Hematopoietic multipotent progenitor cell treated with erythropoietin and hydrocortisone succinate and interleukin-3 and kit ligand, for 4 days (in vitro differentiated cells): ENCODE measurements at places on chromosomes 5 and 9.

GRCh38 chr5:74594137-74595040, 46.1 kb downstream of the ENC1 start:
- peak; percentile 28 for DNase-seq

- DNase-seq = peak; percentile 82
Measured at GRCh38 chr9:137745541-137745991, 126.8 kb downstream of the EHMT1 start.

DNA sequence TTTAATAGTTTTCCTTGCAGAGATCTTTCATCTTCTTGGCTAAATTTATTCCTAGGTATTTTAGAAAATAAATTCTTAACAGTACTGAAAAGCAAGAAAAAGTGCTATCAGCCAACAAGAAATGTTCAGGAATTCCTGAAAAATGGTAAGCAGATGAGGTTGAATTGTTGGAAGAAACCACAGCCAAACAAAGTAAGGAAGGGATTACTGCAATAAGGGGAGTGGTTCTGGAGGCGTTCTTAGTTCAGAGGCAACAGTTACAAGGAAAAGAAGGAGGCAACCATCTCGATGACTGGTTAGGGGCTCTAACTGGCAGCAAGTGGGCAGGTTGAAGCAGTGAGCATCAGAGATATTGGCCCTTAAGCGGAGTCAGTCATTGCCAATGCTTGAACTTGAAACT, 12.8 kb upstream of the OR13J1 start:
- no peak for DNase-seq

DNA sequence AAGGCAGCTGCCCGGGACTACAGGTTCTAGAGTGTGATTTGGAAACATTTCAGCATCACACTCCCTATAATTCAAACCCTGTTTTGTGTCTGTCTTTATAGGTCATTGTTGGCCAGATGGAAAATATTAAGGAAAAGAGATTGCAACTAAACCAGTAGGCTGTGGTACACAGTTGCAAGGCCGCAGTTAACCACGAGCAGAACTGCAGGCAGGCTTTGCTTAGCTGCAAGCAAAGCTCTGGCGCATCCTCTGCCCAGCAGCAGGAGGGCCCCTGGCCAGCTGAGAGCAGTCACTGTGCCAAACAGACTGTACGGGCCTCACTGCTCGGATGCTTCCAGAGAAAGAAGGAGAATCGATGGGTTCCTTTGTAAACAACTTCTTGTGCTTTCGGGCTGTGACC, 204.5 kb downstream of the DENND1A start:
- no peak for DNase-seq

- DNase-seq = no peak
Measured at GRCh38 chr9:92734931-92735635, 29.6 kb downstream of the BICD2 start.

DNA sequence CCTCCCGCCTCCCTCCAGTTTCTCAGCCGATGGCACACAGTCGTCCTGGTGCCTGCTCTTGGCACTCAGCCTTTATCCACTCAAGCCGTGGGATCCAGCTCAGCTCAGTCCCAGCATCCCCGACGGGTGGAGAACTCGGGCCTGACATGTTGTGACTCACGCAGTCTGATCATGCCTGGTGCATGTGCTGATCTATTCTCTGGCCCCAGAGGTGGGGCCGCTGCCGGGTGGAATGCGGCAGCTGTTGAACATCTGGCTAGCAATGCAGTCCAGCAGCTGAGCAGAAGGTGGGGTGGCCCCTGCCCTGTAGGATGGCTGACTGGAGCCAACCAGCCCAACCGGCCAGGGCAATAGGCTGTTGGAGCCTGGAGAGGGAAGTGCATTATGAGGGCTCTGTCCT, 1.7 kb upstream of the AIF1L start:
- DNase-seq = no peak

GRCh38 chr5:177591690-177592009, 353 bp upstream of the TMED9 start:
- DNase-seq = no peak

DNA sequence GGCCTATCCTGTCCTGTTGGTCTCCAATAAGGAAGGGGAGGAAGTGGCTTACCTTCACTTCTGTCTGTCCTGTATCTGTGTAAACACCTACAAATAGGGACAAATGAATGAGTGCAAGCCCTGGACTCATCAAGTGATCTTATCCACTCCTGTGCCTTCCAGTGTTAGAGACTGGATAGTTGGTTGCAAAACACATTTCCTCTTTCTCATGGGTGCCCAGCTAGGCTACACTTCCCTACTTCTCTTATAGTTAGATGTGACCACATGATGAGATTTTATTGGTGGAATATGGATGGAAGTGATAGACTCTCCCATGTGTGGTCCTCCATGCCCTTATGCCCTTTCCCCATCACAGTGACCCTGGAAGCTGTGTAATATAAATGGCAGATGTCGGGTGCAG, 16.9 kb upstream of the PFDN1 start:
- peak; percentile 43 for DNase-seq

- DNase-seq = no peak
Measured at GRCh38 chr5:6572086-6572824, 60.6 kb downstream of the NSUN2 start.

- DNase-seq = peak; percentile 55
Measured at GRCh38 chr9:116494815-116495634, 192.1 kb upstream of the TRIM32 start.

GRCh38 chr5:1516615-1517601, 6.9 kb downstream of the LPCAT1 start:
- no peak for DNase-seq

GRCh38 chr9:108811944-108812343, 43.8 kb downstream of the ACTL7B start:
- no peak for DNase-seq

- DNase-seq = no peak
Measured at GRCh38 chr5:11518676-11519075, 385.6 kb downstream of the CTNND2 start.

GRCh38 chr9:26809795-26810194, 82.8 kb downstream of the CAAP1 start:
- no peak for DNase-seq

- no peak for DNase-seq
Measured at GRCh38 chr5:166602271-166602670, 1689.2 kb upstream of the WWC1 start.

DNA sequence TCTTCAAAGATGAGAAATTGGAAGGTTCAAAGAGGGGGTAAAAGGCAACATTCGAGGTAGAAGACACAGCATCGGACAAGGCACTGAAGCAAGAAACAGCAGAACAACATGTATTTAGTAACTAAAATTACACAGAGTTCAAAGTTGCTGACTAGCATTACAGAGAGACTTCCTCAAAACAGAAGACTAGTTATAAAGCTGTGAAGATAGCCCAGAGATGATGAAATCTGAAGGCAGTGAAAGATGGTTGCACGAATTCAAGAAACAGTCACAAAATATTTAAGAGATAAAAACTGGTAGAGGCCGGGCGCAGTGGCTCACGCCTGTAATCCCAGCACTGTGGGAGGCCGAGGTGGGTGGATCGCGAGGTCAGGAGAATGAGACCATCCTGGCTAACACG, 16.3 kb downstream of the MAPKAP1 start:
- peak; percentile 56 for DNase-seq

- peak; percentile 45 for DNase-seq
Measured at GRCh38 chr5:135395866-135396265, 3.2 kb downstream of the MACROH2A1 start.

- no peak for DNase-seq
Measured at GRCh38 chr9:136060671-136061371, 34.3 kb downstream of the NACC2 start.

DNA sequence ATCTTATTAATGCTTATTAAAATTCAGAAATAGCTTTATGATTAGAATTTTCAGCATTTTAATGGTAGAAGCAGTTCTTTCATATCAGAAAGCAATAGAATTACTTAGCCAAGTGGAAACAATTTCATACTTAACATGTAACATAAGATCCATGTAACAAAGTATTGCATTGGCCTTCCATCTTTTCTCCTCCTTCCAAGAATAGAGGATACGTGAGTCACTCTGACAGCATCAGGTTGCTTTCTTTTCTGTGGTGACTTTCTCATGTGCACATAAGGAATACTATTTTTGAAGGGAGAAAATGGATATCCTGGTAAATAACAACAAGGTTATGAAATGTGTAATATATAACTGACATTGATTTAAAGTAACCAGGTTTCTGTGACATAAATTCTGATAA, 272.2 kb downstream of the ANXA1 start:
- DNase-seq = no peak

GRCh38 chr9:3262826-3263529, 262.8 kb downstream of the RFX3 start:
- DNase-seq = no peak

DNA sequence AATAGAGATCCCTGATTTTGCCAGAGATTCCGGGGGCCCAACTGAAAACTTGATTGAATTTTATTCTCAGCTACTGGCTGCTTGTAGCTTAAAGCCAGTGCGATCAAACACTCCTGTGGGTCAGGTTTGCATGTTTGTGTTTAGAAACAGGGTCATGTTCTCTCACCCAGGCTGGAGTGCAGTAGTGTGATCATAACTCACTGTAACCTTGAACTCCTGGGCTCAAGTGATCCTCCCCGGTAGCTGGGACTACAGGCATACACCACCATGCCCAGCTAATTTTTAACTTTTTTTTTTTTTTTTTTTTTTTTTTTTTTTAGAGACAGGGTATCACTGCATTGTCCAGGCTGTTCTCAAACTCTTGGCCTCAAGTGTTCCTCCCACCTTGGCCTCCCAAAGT, 66.6 kb downstream of the LRRC70 start:
- no peak for DNase-seq

DNA sequence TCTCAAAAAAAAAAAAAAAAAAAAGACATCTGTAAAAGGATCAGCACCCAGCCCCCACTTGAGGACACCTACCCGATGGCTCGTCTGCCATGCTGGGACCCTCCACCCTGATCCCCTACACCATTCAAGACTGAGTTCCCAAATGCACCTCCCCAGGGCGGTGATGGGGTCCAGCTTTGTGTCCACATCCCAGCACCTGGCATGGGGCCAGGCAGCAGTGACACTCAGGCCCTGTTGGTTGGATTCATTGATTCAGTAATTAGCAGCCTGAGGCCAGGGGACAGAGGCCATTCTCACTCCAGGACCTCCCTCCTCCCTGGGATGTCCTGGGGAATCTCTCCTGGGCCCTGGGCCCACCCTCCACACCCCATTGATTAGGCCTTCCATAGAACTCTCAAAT, 88.8 kb upstream of the RUFY1 start:
- DNase-seq = no peak

GRCh38 chr9:129160712-129161533, 17.1 kb downstream of the IER5L start:
- DNase-seq = no peak

DNA sequence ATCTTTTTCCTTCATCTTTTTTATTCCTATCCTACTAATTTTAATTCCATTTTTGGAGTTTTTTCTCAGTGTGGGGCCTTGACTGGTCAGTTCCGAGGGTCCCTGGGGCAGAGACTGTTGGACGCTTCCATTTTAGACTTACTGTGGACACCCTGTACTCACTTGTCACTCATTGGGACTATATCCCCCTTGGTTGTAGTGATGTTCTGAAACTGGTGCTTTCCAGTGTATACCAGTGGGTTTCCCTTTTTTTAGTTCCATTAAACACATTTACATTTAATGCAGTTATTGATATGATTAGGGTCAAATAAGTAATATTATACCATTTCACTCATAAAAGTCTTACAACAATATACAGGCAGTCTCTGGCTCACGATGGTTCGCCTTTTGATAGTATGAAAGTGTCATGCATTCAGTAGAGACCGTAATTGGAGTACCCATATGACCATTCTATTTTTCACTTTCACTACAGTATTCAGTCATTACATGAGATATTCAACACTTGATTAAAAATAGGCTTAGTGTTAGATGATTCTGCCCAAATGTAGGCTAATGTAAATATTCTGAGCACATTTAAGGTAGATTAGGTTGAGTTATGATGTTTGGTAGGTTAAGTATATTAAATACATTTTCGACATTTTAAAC, 46.0 kb downstream of the CNOT6 start:
- DNase-seq = no peak

- no peak for DNase-seq
Measured at GRCh38 chr9:18143073-18143745, 330.7 kb upstream of the ADAMTSL1 start.

DNA sequence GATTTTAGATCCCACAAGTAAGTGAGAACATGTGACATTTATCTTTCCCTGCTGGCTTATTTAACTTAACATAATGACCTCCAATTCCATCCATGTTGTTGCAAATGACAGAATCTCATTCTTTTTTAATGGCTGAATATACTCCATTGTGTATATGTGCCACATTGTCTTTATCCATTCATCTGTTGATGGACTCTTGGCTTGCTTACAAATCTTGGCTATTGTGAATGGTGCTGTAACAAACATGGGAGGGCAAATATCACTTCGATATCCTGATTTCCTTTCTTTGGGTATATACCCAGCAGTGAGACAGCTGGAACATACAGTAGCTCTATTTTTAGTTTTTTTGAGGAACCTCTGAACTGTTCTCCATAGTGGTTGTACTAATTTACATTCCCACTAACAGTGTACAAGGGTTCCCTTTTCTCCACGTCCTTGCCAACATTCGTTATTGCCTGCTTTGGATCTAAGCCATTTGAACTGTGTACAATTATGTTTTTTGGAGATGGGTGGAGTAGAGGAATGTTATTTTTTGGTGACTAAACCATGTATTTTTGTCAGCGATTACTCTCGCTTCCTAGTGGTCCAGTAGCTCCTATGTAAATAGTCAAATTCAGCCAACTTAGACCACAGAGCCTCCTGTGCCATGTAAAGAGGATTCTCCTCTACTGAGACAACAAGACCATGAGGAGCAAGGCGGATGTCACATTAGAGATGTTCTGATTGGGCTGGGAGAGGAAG, 60.6 kb downstream of the TNFSF15 start:
- DNase-seq = no peak

GRCh38 chr9:14547245-14548060, 145.8 kb downstream of the ZDHHC21 start:
- no peak for DNase-seq

GRCh38 chr5:157575381-157576020, at the start of gene ADAM19:
TSS of gene ADAM19 (minus strand) at chr5:157575775. CDS start at chr5:157575696, 79 bp downstream.
- no peak for DNase-seq

DNA sequence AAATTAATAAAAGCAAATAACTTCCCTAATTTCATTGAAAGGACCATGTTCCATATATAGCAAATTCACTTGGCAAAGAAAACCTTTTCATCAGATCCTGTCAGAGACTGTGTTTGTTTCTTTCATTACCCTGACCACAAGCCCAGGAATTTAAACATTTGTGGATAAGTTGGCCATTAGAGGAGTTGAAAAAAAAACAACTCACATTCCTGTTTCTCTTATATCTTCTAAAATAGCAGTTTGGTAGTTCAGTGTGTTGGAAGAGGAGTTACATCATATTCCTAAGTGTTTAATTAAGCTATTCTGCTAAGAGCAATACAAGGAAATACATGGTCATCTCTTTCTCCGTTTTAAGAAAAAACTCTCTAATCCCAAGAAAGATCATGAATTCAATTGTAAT, 505.6 kb downstream of the TLE1 start:
- no peak for DNase-seq

- DNase-seq = peak; percentile 64
Measured at GRCh38 chr5:175800656-175801081, 70.7 kb upstream of the CPLX2 start.

- no peak for DNase-seq
Measured at GRCh38 chr5:159031915-159032314, 67.8 kb downstream of the EBF1 start.

GRCh38 chr9:80701061-80701460, 988.3 kb downstream of the TLE1 start:
- DNase-seq = no peak

GRCh38 chr9:82108474-82108873, 119.9 kb downstream of the SPATA31D1 start:
- no peak for DNase-seq

GRCh38 chr9:134707031-134707680, 65.6 kb downstream of the COL5A1 start:
- no peak for DNase-seq
